ENCODE measurements at places on chromosomes 4 and X.

- no peak for DNase-seq
Measured at GRCh38 chr4:40848251-40848650, 98.5 kb downstream of the NSUN7 start.

DNA sequence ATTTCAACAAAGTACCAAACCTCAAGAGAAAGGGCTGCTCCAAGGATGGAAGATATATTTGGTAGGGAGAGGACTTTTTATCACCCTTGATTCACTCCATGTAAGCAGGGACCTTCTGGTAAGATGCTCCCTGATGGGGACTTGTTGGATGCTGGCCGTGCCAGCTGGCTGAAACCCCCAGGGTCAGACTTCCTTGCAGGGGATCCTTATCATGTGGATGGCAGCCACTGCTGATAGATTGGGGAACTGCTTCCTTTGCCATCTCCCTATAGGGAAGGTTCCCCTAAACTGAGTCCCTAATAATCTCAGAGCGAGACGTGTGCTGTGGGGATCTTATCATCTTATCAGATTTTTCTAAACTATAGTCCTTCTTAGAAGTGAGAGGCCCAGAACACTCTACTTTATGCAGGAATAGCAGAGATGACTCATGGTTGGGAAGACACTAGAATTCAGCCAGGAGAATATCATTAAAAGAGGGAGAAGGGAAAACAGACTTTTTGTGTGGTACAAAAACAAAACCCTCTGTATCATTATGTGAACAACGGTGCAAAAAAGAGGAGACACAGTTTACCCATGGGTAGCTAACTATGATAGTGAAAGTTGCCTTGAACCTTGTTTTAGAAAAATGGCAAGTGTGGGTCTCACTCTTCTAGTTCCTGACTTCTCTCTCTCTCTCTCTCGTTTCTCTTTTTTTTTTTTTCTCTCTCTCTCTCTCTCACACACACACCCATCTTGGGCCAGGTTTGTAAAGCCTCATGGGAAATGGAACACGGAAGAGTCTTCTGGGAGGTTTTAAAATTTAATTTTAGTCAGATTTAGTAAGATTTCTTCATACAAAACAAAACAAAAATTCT lies 16.1 kb downstream of the RHOH start:
- peak; percentile 13 for DNase-seq

DNA sequence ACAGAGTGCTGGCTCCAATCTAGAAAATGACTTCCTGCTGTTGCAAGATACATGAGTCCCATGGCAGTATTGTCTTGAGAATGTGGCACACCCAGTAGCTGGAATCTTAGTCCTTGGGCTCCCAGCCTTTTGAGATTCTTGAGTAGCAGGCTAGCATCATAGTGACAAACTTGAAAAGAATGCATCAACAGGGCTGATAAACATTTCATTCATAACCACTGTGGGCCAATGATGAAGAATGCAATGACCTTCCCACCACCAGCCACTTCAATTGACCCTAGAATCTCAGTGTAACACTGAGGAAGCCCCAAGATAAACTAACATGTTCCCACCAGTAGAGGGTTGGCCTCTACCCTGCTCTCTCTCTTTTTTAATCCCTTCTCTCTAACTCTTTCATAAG lies 329.3 kb downstream of the GBA3 start:
- DNase-seq = no peak

DNA sequence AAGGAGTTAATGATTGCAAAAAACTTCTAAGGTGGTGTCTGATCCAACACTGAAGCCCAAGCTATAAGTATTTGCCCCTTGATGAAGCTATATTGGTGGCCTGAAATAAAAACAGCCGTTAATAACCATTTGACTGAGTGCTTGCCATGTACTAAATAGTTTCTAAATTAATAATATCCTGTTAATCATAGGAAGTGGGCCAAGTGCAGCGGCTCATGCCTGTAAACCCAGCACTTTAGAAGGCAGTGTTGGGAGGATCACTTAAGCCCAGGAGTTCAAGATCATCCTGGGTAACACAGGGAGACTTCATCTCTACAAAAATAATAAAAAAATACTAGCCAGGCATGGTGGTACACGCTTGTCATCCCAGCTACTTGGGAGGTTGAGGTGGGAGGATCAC lies 8.3 kb downstream of the NDP start:
- DNase-seq = no peak

DNA sequence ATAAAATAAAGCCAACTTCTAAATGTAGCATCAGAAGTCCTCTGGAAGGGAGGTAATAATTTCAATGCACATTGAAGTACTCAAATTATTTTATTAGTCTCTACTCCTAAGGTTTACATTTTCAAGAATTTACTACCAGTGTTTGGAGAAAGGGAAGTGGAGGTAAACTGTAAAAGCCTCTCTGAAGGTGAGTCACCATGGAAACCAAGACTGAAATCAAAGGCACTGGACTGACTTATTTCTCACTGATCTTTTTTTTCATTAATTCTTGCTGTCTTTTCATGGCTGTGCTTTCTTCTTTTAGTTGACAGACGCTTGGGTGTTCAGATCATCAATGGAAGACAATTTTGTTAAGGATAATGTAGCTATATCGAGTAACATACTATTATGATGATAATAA lies 9.7 kb downstream of the SLC39A8 start:
- DNase-seq = no peak

DNA sequence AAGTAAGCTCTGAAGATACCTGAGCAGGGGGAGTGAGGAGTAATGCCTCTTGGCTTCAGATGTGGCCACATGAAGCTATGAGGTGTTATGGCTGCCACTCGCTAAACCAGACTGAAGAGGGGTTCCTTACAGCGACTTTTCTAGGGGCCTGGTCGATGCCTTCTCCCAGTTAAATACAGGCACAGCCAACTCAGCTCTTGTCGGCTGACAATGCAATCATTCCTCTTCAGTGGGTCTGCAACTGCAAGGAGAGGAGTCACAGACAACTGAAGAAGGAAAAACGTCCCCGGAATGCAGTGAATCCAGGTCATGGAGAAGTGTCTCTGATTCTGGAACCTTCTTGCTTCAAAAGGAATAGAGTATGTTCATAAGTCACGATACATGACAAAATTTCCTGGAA lies 106.4 kb downstream of the RNF150 start:
- no peak for DNase-seq

DNA sequence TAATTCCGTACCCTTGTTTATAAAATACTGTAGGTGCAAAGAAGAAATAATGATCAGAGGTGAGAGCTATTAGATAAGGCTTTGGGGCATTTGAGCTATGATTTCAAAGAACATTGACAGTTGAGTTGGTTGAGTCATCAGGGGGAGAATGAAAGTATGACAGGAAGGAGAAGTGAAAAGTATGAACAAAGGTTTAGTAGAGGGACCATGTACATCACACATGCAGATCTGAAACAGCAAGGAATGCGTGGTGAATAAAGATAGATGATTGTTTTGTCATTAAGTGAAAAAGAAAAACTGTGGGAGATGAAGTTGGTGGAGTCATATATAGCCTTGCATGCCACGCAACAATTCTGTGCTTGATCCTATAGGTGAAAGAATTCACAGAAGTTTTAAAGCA lies 163.1 kb downstream of the ARAP2 start:
- peak; percentile 67 for DNase-seq

DNA sequence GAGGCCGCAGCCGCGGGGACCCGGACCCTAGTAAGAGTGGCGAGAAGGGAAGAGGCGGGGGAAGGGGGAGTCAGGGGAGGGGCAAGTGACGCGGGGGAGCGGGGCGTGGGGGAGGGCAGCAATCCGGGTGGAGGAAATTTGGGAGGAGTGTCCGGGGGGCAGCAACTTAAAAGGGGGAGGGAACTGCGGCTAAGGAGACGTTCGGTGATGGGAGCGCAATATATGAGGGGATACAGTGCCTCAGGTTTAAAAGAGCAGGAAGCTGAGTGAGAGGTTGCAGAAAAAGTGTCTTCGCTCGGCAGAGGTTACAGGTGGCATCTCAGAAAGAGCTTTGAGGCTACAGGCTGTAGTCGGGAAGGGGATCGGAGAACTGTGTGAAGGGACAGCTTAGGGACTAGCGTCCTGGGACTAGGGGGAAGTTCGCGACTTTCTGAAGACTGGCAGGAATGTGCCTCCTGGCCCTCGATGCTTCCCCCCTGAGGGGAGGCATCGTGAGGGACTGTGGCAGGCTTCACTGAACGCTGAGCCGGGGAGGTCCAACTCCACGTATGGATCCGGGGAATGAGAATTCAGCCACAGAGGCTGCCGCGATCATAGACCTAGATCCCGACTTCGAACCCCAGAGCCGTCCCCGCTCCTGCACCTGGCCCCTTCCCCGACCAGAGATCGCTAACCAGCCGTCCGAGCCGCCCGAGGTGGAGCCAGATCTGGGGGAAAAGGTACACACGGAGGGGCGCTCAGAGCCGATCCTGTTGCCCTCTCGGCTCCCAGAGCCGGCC lies 519 bp downstream of the FOXO4 start:
- DNase-seq = no peak

- DNase-seq = no peak
Measured at GRCh38 chr4:25563071-25563564, 92.5 kb upstream of the SLC34A2 start.

DNA sequence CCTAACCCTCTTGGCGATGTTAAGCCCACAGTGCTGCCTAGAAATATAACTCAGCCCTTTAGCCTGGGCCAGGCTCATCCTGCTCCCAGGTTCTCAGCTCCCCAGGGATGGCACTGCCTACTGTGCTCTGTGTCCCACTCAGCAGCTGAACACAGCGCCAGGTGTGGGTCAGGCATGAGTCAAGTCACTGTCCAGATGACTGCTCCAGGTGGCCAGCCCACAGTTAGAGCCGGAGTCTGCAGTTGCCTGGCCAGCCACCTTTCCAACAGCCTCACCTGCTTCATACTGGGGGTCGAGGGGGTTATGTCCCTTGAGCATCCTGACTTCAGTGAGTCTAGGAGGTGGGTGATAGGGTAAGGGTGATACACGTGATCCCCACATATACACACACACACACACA lies 48.4 kb downstream of the TBC1D14 start:
- DNase-seq = no peak

GRCh38 chr4:89724716-89725115 lies 112.2 kb downstream of the SNCA start:
- DNase-seq = no peak

DNA sequence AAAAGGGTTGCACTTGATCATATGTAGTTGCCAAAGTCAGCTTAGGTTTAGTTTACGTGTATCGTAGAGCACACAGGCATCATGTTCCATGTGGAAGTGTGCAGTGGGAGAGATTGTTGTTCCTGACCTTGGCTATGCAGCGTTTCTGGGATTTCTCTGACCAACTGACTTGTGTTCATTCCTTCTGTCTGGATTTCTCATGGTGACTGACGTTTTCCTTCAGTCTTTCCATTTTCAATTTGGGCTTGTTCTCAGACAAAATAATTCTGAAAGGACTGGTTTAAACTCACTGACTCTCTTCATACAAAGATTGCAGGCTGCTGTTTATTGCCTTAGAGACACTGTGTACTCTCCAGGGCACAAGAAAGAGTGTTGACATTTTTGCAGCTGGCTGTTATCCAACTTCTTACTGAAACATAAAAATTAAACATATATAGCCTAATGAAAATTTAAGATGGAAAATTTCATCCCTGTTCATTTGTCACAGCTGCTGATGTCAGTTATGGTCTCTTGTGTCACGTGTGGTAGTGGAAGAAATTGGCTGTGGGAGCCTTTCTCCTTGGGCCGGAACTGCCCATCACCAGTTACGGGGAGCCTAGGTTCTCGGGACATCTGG lies 95.4 kb downstream of the TNIP2 start:
- no peak for DNase-seq

GRCh38 chrX:77427611-77428010 lies 19.6 kb upstream of the FGF16 start:
- no peak for DNase-seq

GRCh38 chrX:22748093-22748999 lies 251.4 kb upstream of the DDX53 start:
- DNase-seq = peak; percentile 67

Measured in activated CD4-positive, alpha-beta T cell treated with anti-CD3 and anti-CD28 coated beads, Interleukin-2, Interleukin-6, amounts not matched to agents 100 ng/mL and 50 ng/mL, durations not matched to agents 16 hours and 8 hours (primary cell).